ENCODE measurements at places on chromosomes 1 and 21. TPM values are rescaled to one million over a fixed set of nuclear protein-coding genes. Genes with fewer than 3 reads are reported as not detected.

- H3K36me3 ChIP-seq = no peaks in the 10 kb centered on the region
- H3K4me1 ChIP-seq = no peaks in the 10 kb centered on the region
- no peak overlapping the region for H3K27ac ChIP-seq
- H3K4me3 ChIP-seq = no peak overlapping the region
- H3K27me3 ChIP-seq = no peaks in the 10 kb centered on the region
- DNase-seq = no peak
Observed at GRCh38 chr1:56709269-56709880, 64.3 kb downstream of the PRKAA2 start.

GRCh38 chr1:197268012-197268411 is at the start of gene CRB1:
Gene CRB1, plus strand, starts transcription at chr1:197268252. Its CDS starts 161 bp downstream, at chr1:197268413.
- H3K27ac ChIP-seq = no peak within 1 kb of the TSS
- no peak for DNase-seq
- H3K27me3 ChIP-seq = no peaks in the 10 kb centered on the region
- H3K4me1 ChIP-seq = no peaks in the 10 kb centered on the region

GRCh38 chr1:12468323-12468722 is 149.7 kb downstream of the DHRS3 start:
- H3K36me3 ChIP-seq = peaks cover 6% of the 10 kb centered on the region
- no peaks in the 10 kb centered on the region for H3K27me3 ChIP-seq
- DNase-seq = no peak
- H3K4me1 ChIP-seq = peaks cover 13% of the 10 kb centered on the region
- H3K27ac ChIP-seq = no peak overlapping the region
- H3K4me3 ChIP-seq = no peak overlapping the region

DNA sequence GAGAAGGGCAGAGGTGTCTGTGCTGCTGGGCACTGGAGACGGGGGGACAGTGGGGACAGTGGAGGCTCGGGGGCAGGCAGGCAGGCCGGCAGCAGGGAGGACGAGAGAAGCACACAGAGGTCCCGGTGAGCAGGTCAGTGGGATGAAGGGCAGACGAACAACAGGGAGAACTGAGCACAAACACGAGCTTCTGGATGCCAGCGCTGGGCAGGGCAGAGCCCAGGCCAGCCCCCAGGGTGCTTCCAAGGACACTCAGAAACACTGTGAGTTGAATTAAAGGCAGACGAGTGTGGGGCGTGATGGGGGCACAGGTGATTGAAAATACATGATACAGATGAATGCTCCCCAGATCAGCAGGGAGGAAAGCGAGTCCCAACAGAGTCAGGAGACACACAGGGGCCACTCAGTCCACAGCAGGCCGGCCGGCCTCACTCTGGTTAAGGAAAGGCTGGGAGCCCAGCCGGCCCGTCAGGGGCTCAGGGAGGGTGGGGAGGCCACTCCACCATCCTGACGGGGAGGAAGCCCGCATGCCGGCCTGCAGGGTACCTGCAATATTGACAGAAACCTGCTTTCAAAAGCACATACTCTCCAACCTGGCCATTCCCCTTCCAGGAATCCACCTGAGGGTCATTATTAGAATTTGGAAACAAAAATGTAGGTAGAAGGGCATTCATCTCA is 14.1 kb downstream of the SLC19A1 start:
- no peaks in the 10 kb centered on the region for H3K27me3 ChIP-seq
- H3K36me3 ChIP-seq = no peaks in the 10 kb centered on the region
- peak overlapping the region; percentile 75 for H3K27ac ChIP-seq
- no peak overlapping the region for H3K4me3 ChIP-seq

DNA sequence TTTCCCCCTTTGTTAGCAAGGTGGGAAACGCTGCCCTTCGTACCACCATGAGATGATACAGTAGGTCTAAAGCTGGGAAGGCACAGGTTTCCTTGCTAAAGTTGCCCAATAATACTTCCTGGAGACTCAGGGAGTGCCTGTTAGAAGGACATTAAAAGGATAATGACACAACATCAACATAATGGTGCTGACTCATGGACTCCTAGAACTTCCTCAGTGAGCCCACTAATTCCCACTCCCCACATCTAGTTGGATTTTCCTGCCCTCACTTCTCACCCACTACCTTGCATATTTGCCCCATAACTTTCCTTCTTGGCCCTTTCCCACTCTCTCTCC is 17.5 kb downstream of the CFAP45 start:
- H3K27ac ChIP-seq = no peak overlapping the region
- no peaks in the 10 kb centered on the region for H3K36me3 ChIP-seq
- peaks cover 12% of the 10 kb centered on the region for H3K4me1 ChIP-seq
- no peak for DNase-seq
- no peaks in the 10 kb centered on the region for H3K27me3 ChIP-seq

CR1L gene
- total RNA-seq = not detected

All from upper lobe of left lung (tissue), 6 donors.